Renal cortical epithelial cell (primary cell): ENCODE measurements at places on chromosomes 12 and 14.

DNA sequence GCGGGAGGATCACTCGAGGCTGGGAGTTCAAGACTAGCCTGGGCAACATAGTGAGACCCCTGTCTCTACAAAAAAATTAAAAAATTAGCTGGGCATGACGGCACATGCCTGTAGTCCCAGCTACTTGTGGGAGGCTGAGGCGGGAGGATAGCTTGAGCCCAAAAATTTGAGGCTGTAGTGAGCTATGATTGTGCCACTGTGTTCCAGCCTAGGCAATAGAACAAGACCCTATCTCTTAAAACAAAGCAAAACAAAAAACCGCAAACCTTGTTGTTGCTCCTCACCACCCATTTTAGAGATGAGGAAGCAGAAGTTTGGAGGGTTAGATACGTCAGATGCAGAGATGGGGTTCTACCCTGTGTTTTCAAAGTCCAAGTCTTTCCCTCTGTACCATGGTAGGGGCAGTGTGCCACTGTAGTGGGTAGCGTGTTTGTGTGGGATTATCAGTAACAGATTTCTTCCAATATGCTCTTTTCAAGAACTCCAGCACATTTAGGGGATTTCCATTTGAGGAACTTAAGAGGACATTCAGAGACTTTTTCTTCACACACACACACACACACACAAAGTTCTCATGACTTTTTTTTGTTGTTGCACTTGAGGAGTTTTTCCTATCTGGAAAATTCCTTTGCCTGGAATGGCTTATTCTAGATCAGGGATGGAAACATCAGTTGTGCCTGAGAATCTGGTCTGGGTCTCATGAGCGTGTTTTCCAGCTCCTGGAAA lies 186.5 kb downstream of the CHST11 start:
- DNase-seq: no peak

- DNase-seq: no peak
Observed at GRCh38 chr12:49939307-49939706, 11.2 kb upstream of the AQP2 start.

DNA sequence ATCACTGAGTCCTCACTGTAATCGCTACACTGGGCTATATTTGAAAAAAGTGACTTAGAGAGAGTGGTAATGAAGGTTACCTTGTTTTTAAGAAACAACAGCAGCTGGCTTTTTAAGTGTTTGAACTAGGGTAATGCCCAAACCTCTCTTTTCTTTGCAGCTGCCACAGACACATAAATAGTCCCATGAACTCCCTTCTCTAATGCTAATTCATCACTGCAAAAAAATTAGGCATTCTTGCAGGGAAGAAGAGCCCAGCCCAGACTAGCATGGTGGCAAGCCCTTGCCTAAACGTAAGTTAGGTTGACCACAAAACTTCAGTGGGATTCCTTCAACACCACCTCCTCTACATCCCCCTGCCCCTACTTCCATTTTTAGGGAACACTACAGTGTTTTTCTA lies 17.9 kb upstream of the MED6 start:
- DNase-seq: no peak

DNA sequence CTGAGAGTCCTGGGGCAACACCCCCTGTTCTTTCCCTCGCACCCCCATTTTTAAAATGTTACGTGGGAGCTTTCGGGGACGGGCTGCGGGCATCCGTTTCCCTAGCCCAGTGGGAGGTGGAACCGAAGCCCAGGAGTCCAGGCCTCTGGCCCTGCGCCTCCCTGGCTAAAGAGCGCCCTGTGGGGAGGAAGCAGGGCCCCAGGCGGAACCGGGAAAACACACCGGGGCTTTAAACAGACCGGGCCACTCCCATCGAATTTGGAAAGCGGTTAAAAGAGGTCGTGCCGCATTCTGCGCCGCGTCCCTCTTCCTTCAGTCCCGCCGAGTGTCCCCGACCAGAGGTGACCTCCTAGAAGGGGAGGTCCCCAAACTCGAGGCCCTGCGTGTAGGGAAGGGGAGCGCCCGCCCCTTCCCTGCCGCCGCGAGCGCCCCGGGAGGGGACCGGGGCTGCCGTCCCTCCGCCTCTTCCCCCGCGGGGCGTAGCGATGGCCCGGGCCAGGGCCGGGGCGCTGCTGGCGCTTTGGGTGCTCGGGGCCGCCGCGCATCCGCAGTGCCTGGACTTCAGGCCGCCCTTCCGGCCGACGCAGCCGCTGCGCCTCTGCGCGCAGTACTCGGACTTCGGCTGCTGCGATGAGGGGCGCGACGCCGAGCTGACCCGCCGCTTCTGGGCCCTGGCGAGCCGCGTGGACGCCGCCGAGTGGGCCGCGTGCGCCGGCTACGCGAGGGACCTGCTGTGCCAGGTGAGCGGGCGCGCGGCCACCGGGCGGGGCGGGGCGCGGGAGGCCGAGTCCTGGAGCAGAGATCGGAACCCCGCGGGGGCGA lies at the start of gene HHIPL1:
Gene HHIPL1, plus strand, starts transcription at position 407 of the 822 bp plus-strand sequence. Its CDS starts 79 bp downstream, at position 486.
- no peak for DNase-seq

- DNase-seq: no peak
Observed at GRCh38 chr12:1493781-1494565, 100.4 kb downstream of the FBXL14 start.

DNA sequence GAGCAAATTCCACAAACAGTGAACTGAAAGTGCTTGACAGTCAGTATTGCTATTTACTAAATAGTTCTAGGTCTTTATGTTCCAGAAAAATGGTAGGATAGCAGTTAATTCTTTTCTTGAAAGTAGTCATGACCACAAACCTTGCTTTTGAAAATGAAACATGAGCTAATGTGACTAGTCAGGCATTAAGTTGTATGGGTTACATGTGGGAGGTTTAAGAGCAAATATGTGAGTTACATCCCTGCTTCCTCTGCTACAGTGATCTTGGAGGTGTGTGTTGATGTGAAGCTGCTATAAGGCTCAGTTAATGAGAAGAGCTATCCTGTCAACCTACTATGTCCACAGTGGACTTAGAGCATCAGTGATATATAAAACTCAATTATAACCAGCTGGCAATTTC lies 741.6 kb downstream of the FSCB start:
- DNase-seq: no peak

DNA sequence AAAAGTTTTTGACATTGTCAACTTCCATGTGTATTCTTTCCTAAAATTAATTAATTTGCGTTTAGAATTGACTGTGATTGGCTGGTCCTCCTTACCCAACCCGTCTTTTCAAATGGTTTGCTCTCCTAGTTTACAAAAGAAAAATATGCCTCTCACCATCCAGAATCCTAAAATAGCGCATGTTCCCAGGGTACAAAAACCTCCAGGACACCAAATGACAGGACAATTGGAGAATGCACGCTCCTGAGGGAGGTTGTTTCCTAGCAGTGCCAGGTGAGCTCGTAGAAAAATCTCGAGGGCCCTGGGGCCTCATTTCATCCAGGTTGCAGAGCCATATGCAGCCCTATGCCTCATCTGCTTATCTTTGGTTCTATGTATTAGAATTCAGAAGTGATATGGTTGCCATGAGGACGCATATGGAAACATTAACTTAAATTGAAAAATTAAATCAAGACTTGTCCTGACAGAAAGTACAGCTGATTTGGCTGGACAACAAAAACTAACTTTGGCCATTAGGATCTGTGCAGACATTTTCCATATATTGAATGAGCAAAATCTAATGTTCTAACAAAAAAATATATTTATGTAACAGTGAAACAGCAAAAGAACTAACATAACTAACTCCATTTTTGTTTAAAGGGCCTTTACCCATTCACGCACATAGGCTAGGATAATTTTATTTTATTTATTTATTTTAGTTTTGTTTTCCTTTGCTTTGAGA lies 28.2 kb upstream of the EGLN3 start:
- DNase-seq: no peak

DNA sequence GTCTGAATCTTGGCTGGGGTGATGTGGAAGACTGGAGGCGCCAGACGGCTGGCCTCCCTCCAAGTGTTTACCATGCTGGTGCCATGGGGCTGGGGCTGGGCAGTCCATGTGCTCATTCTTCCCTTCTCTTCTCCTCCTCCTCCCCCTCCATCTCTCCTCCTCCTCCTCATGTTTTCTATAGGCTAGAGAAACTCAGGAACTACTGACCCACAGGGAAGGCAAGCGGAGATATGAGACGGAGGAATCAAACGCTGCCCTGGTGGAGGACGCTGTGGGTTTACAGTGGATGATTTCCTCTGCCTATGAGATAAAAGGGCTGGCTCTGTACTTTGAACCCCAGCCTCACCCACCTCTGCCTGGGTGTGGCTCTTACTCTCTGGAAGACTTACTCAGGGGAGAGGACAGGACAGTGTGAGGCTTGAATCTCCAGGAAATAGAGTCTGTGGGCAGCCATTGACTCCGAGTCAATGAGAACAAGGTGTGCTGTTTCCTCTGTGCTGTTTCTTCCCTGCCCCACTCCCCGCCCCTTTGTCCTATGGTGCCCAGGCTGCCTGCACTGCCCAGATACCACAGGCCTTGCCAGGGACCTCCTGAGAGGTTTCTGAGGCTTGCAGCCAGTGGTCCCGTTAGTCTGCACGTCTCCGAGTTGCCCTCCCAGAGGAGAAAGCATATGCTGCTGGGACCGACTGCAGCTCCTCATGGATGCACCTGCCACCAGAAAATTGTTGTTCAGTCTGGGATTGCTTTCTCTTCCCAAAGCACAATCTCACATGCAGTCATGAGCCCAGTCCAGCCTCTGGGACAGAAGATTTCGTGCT lies 132.6 kb upstream of the ARHGAP5 start:
- peak; percentile 48 for DNase-seq

GRCh38 chr12:123938679-123939480 lies 33.8 kb downstream of the CCDC92 start:
- no peak for DNase-seq

DNA sequence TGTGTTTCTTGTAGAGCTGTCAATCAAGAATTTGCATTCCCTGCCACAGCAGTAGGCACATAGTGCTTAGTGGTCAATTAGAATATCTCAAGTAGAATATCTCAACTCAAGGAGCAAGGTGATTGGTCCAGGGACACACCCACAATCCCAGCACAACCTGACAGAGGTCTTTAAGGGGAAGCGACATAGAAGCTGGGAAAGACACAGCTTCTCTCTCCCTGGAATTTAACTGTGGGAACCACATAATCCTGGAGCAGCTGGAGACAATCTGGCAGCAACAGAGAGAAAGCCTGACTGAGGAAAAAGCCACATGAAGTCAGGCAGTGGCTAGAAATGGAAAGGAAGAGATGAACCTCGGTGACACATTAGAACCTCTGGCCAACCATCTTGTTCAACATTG lies 85.7 kb upstream of the LMO3 start:
- DNase-seq: no peak

GRCh38 chr14:75094896-75095295 lies 25.5 kb downstream of the ZC2HC1C start:
- DNase-seq: no peak

DNA sequence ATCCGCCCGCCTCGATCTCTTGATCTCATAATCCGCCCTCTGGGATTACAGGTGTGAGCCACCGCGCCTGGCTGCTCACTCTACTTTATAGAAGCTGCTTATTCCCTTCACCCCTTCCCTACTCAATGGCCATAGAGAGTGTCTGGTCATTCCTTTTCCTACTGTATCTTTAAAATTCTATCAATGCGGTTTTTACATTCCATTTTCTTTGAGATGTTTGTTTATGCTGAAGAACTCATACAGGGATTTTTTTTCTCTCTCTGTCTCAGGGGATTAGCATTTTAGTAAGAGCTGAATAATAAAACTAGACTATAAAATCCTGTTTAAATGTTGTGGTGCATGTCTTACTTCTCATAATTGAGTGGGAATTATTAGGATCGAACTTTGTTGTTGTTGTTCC lies 218.6 kb upstream of the FOXN3 start:
- DNase-seq: no peak

- peak; percentile 44 for DNase-seq
Observed at GRCh38 chr12:8697120-8697475, 693 bp upstream of the RIMKLB start.

GRCh38 chr14:47442211-47442610 lies 233.2 kb downstream of the MDGA2 start:
- DNase-seq: peak; percentile 90

- no peak for DNase-seq
Observed at GRCh38 chr14:91378930-91379578, 38.6 kb downstream of the CCDC88C start.

- peak; percentile 6 for DNase-seq
Observed at GRCh38 chr12:113461666-113462065, 10.0 kb downstream of the LHX5 start.

DNA sequence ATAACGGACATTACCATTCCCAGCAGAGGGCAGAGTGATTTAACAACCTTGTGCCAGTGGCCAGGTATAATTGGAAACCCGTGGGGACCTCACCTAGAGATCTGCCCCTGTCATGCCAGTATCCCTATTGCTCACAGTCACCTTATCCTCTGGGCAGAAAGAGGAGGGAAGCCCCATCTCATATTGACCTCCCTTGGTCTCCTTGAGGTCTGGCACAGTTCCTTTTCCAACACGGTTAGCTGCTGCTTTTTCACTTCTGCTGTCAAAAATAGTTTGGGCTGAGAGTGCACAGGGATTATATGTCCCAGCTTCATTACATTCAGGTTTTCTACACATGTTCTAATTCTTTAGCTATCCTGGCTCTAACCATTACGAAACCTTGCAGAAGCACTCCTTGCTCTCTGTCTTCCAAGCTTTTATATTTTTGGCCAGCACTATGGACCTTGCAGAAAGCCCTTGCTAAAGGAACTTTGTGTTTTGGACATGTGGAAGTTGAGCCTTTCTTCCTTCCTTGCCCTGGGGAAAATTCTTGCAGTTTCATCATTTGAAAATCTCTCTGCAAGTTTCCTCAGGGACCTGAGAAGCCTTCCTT lies 111.7 kb upstream of the MIS18BP1 start:
- DNase-seq: no peak

- DNase-seq: no peak
Observed at GRCh38 chr12:11834931-11835330, 185.5 kb downstream of the ETV6 start.

DNA sequence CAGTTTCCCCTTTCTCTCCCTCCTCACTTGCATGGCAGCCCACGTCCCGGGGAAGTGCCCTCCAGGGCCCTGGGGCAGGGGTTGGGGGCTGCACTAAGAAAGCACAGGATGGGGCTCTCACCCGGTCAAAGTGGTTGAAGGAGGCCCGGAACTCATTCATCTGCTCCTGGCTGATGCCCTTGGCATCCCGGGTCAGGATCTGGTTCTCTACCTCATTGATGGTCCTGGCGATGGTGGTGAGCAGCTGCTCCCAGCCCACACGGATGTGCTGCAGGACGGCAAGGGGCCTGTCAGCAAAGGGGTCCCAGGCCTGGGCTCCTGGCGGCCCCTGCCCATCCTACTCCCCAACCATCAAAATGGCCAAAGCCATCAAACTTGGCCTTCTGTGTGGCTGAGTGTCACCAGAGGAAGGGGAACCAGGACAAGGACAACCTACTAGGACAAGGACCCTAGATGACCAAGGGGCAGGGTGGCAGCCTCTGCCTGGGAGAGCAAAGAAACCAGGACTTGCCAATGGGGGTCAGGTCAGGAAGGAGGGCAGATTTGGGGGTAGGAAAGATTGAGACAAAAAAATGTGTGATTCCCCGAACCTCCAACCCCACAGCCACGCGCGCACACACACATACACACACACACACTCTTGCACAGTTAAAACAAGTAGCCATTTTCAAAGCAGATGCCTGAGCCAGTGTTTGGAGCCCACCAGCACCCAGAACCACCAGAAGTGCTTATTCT lies 87.1 kb upstream of the ZFP36L1 start:
- DNase-seq: no peak
